Peyer's patch (tissue), 4 donors: ENCODE measurements at places on chromosomes 16 and 17. TPM values are rescaled to one million over a fixed set of nuclear protein-coding genes. Genes with fewer than 3 reads are reported as not detected.

GRCh38 chr17:38893607-38894006, 23.7 kb downstream of the LASP1 start:
- no peak for DNase-seq

Gene RAC3
- total RNA-seq, result 14.6 TPM

GRCh38 chr17:78986649-78987328, 7.1 kb upstream of the LGALS3BP start:
- no peak for DNase-seq
- no peak overlapping the region for H3K4me3 ChIP-seq
- peaks cover 28% of the 10 kb centered on the region for H3K4me1 ChIP-seq
- H3K27me3 ChIP-seq, result no peaks in the 10 kb centered on the region
- H3K36me3 ChIP-seq, result no peaks in the 10 kb centered on the region

- DNase-seq, result no peak
- no peaks in the 10 kb centered on the region for H3K4me1 ChIP-seq
- no peak overlapping the region for H3K4me3 ChIP-seq
- peak overlapping the region; percentile 14 for H3K27ac ChIP-seq
- H3K36me3 ChIP-seq, result no peaks in the 10 kb centered on the region
These were observed 85.0 kb upstream of the DNAJA2 start for GRCh38 chr16:47058295-47059086.

GRCh38 chr17:82929011-82929622, 89.3 kb upstream of the ZNF750 start:
- no peak overlapping the region for H3K4me3 ChIP-seq
- no peaks in the 10 kb centered on the region for H3K4me1 ChIP-seq
- no peaks in the 10 kb centered on the region for H3K36me3 ChIP-seq
- DNase-seq, result peak; percentile 36
- H3K27ac ChIP-seq, result no peak overlapping the region

Gene NPIPB2
- total RNA-seq, result 22.7 TPM

- no peak for DNase-seq
- H3K27me3 ChIP-seq, result no peaks in the 10 kb centered on the region
- no peak overlapping the region for H3K27ac ChIP-seq
- no peaks in the 10 kb centered on the region for H3K36me3 ChIP-seq
- H3K4me1 ChIP-seq, result peaks cover 7% of the 10 kb centered on the region
- no peak overlapping the region for H3K4me3 ChIP-seq
These were observed 30.2 kb upstream of the ULK2 start for GRCh38 chr17:19897903-19898302.

DNA sequence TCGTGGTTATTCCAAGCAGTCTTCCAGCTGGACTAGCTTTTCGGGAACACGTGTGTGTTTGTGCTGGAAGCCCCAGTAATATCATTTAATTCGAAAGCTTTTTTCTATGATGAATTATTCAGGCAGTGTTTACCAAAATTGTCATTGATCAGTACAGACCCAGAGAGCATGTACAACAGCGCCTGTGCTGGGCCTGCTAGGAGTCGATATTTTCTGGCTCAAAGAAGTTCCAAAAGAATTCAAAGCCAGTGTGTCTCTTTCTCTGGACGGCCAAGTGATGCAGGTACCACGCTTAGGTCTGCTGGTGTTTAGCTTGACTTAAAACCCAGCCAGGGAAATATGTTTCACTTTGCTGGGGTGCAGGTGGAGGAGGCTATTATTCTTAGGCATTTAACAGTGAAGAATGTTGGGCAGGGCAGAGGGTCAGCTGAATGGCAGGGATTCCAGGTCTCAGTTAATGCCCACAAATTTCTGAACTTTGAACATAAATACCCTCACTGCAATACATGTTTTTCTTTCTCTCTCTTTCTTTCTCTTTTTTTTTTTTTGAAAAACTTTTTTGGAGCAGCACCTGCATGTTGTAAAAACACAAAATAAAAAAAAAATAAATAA, 401.3 kb downstream of the WWOX start:
- no peaks in the 10 kb centered on the region for H3K27me3 ChIP-seq
- no peaks in the 10 kb centered on the region for H3K4me1 ChIP-seq
- H3K4me3 ChIP-seq, result no peak overlapping the region
- no peak for DNase-seq

GRCh38 chr16:47916266-47916665, 239.5 kb downstream of the ABCC12 start:
- H3K27me3 ChIP-seq, result no peaks in the 10 kb centered on the region
- no peak for DNase-seq
- no peaks in the 10 kb centered on the region for H3K36me3 ChIP-seq
- H3K27ac ChIP-seq, result no peak overlapping the region
- no peaks in the 10 kb centered on the region for H3K4me1 ChIP-seq
- no peak overlapping the region for H3K4me3 ChIP-seq

GRCh38 chr16:64391063-64391600, 730.7 kb downstream of the CDH11 start:
- no peak overlapping the region for H3K4me3 ChIP-seq
- no peaks in the 10 kb centered on the region for H3K4me1 ChIP-seq
- DNase-seq, result no peak
- H3K27me3 ChIP-seq, result no peaks in the 10 kb centered on the region
- H3K36me3 ChIP-seq, result no peaks in the 10 kb centered on the region

DNA sequence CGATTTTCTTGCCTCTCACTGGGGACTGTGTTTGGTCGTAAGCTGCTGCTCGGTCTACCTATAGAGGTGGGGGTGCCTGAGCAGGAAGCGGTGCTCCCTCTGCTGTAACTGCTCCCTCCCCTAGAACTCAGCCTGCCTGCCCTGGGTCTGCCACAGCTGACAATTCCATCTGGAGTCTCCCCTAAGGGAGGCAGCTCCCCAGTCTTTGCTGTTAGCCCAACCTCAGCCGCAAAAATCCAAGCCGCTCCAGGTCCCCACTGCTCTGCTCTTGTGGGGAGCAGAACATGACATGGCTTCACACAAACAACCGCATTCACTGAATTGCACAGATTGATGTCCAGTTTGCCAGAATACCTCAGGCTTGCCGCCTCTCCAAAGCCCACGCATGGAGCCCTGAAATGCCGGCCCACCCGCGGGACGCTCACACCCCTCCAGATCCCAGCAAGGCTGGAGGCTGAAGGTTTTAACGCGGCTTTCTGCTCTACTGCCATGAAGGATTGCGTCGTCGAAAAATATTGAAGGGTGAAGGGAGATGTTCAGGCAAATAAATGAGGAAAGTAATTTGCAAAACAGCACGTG, 221.5 kb upstream of the FOXF1 start:
- no peak for DNase-seq
- no peaks in the 10 kb centered on the region for H3K4me1 ChIP-seq
- H3K27me3 ChIP-seq, result no peaks in the 10 kb centered on the region
- no peak overlapping the region for H3K4me3 ChIP-seq
- H3K36me3 ChIP-seq, result no peaks in the 10 kb centered on the region

DNA sequence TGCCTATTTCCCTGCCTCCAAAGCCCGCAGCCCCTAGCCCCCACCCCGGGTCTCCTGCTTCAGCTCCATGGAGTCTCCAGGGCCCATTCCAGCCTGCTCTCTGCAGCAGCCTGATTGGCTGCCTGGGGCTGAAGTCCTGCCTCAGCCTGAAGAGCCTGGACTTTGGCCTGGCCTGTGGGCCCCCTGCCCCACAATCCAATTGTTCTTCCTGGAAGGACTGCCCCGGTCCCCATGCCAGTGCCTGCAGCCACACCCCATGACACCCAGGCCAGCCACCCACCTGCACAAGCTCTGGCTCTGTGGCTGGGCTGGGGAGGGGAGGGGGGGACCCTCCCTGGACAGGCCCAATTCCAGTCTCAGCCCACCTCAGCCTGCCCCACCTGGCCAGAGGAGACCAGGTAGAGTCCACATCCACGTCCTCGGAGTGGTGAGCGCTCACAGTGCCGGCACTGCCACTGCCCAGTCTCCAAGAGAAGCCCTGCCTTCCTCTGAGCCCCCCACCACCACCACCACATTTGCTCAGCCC, 12.3 kb downstream of the ENPP7 start:
- no peaks in the 10 kb centered on the region for H3K36me3 ChIP-seq
- H3K4me3 ChIP-seq, result no peak overlapping the region
- no peak overlapping the region for H3K27ac ChIP-seq
- DNase-seq, result no peak
- H3K27me3 ChIP-seq, result peaks cover 18% of the 10 kb centered on the region

Gene ZNRF1
- 32.7 TPM for total RNA-seq

GRCh38 chr17:42025191-42025579, 5.3 kb downstream of the NKIRAS2 start:
- peak overlapping the region; percentile 58 for H3K27ac ChIP-seq
- H3K36me3 ChIP-seq, result no peaks in the 10 kb centered on the region
- DNase-seq, result no peak
- H3K4me1 ChIP-seq, result no peaks in the 10 kb centered on the region
- no peak overlapping the region for H3K4me3 ChIP-seq

DNA sequence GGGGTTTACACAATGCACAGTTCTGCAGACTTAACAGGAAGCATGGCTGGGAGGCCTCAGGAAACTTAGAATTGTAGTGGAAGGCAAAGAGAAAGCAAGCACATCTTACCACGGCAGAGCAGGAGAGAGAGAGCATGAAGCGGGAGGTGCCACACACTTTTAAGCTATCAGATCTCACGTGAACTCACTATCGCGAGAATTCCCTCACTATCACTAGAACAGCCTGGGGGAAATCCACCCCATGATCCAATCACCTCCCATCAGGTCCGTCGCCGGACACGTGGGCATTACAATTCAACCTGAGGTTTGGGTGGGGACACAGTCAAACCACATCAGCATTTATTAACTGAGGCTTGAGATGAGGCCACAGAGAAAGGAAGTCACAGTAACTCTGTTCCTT, 326.7 kb downstream of the C16orf95 start:
- no peak overlapping the region for H3K27ac ChIP-seq
- DNase-seq, result no peak
- no peaks in the 10 kb centered on the region for H3K36me3 ChIP-seq
- no peaks in the 10 kb centered on the region for H3K27me3 ChIP-seq
- no peaks in the 10 kb centered on the region for H3K4me1 ChIP-seq

Gene CRYM
- total RNA-seq, result 6.4 TPM

Gene TSPOAP1
- total RNA-seq, result 11.1 TPM

DNA sequence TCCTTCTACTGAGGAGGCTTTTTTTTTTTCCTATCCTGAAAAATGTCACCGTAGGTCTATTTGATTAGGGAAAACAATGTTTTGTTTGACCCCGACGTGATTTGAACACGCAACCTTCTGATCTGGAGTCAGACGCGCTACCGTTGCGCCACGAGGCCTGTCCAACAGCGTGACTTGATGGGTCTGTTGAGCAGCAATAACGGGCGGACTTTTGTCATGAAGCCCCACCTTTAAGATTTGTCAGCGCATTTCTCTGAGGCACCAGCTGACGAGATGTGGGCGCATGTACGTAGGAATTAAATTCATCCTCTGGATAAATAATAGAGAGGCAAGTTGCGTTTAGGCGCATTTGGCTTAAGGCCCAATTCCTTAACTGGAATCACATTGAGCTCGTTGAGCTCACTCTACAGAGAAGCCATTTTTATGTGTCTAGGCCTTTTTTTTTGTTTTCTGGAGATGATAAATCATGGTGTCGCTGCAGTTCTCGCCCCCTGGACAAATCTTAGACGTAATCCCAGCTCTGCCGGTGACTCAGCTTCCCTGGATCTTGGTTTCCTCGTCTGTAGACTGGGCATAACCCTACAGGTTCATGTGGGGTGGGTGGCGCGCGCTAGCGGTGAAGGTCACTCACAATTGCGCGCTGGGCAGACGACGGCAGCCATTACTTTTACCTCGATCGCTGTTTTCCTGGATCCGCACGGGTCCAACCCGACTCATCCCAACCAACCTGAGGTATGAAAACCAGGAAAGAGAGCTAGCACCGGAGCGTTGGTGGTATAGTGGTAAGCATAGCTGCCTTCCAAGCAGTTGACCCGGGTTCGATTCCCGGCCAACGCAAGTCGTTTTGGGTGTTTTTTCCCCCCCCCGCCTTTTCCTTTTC, 10.6 kb upstream of the AURKB start:
- H3K36me3 ChIP-seq, result no peaks in the 10 kb centered on the region
- peak; percentile 88 for DNase-seq
- peak overlapping the region; percentile 78 for H3K4me3 ChIP-seq

Gene OTOA
- not detected for total RNA-seq

DNA sequence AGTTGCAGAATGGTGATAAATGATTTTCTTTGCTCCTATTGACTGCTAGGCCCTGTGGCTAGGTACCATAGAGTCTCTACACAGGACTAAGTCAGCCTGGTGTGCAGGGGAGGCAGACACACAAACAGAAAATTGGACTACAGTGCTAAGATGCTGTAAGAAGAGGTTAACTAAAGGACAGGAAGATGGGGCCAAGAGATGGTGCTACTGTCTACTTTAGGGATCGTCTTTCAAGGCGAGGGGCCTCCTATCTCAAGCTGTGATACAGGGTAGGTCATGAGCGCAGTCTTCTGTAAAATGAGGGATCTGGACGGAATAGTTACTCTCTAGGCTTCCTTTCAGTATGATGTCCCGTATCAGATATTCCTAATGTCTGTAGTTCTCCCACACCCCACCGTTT, 817 bp downstream of the NME1 start:
- H3K27me3 ChIP-seq, result no peaks in the 10 kb centered on the region
- no peaks in the 10 kb centered on the region for H3K4me1 ChIP-seq
- H3K36me3 ChIP-seq, result no peaks in the 10 kb centered on the region

Gene NFATC3
- 61.9 TPM for total RNA-seq

Gene SOX9
- total RNA-seq, result 38.0 TPM

DNA sequence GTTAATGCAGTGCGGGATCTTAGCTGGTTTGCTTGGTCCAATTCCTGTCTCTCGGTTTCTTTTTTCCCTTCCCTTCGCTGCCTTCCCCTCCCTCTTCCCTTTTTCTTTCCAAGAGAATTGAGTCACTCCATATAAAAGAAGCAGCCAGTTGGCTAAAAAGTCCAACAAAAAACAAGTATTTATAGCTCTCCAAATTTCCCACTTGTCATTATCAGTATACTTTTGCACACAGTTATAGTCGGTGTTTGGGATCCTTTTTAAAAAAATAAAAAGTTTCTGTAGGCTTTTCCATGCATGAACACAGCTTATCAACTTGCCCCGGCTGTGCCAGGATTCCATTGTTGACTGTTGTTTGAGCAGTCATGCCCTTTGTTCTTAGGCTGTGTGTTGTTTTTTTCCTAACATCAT, 24.9 kb downstream of the HMOX2 start:
- peak overlapping the region; percentile 30 for H3K27ac ChIP-seq
- H3K4me3 ChIP-seq, result no peak overlapping the region
- H3K4me1 ChIP-seq, result peaks cover 11% of the 10 kb centered on the region
- H3K27me3 ChIP-seq, result no peaks in the 10 kb centered on the region
- DNase-seq, result no peak

DNA sequence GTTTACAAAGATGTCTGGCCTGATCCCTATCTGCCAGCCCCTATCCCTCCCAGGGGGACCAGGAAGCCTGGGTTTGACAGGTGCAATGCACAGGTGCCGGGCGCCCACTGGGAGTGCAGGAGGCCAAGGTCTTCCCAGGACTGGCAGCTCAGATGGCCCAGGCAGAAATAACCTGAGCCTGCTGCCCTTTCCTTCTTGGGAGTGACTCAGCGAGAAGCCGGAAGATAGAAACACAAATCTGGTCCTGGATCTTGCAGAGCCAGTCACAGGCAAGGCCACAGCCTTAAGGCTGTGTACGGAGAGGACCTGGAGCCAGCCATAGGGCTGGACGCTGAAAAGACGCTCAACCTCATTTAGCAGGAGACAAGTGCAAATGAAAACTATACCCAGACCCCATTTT, 27.7 kb downstream of the GPR142 start:
- H3K4me3 ChIP-seq, result no peak overlapping the region
- no peaks in the 10 kb centered on the region for H3K27me3 ChIP-seq
- DNase-seq, result peak; percentile 67
- H3K4me1 ChIP-seq, result no peaks in the 10 kb centered on the region
- H3K36me3 ChIP-seq, result no peaks in the 10 kb centered on the region

- no peak overlapping the region for H3K27ac ChIP-seq
- DNase-seq, result no peak
- no peaks in the 10 kb centered on the region for H3K36me3 ChIP-seq
- H3K4me1 ChIP-seq, result peaks cover 12% of the 10 kb centered on the region
- no peaks in the 10 kb centered on the region for H3K27me3 ChIP-seq
These were observed 67.6 kb downstream of the KPNA2 start for GRCh38 chr17:68103148-68103547.
